Hypothalamus (tissue), 51 donors: ENCODE measurements at places on chromosomes 4 and X.

DNA sequence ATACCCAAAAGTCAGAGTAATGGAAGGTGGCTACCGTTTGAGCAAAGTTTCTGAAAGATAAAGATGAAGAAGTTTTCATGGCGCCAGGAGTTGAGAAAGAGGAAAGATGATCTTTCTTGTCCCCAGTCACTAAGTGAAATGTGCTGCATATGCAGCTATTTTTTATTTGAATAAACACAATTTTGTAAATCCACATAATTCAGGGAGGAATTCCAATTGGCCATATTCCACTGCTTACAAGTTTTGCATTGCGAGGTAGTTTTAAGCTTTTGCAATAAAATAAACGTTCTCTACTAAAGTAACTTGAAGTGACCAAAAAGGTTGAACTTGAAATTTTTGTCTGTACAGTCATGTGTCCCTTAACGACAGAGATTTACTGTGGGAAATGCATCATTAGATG is 139.3 kb upstream of the VCX2 start:
- DNase-seq: no peak

- no peak for DNase-seq
Measured at GRCh38 chrX:13750204-13750603, 15.7 kb downstream of the OFD1 start.

- DNase-seq: no peak
Measured at GRCh38 chr4:84492737-84493091, 6.4 kb downstream of the NKX6-1 start.

GRCh38 chrX:20500171-20500865 is 233.6 kb upstream of the RPS6KA3 start:
- no peak for DNase-seq

DNA sequence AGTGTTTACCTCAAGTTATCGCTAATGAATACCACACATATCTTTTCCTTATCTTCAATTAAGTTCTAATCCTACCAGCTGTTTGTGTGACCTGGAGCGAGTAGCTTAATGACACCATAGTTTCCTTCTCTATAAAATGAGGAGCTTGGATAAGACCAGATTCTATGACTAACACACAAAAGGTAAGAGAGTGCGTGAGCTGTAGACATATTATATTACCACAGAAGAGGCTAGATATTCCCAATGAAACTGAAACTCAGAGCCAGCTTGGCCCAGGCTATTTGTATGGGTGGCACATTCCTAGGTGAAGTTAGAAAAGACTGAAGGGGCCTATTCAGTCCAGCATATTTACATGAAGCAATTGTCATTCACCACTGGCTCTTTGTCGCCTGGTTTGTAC is 30.2 kb downstream of the ASB5 start:
- no peak for DNase-seq

GRCh38 chrX:132068405-132068804 is 45.3 kb downstream of the STK26 start:
- DNase-seq: no peak

DNA sequence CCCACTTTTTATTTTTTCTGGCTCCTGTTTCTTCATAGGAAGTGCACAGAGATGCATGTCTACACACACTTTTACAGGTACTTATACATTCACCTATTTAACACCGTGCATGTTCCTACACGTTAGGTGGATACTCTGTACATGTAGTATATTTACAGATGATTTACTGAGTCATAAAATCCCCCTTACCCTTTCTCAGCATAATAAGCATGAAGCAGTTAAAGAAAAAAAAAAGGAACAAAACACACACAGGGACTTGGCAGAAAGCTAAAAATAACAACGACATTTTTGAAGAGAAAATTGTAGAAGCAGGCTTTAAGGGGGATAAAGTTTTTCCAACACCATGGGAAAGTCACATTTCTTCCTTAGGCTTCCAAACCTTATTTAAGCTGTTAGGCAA is 96.4 kb upstream of the IQCM start:
- DNase-seq: no peak

DNA sequence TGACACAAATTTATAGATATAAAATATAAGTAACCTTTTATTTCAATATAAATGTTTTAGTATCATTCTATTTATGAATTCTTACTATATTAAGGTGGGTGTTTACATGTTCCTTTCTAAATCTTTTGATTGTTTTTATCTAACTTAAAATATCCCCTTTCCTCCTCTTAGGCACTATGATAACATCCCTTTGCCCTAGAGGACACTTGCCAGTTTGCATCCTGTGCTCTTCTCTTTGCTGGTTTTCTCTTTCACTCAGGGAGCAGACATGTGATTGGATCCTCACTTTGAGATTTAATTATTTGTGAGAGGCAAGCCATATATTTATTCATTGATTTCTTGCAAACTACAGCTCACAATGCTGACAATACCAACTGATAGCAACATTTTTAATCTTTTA is 16.2 kb downstream of the LRIT3 start:
- no peak for DNase-seq

- no peak for DNase-seq
Measured at GRCh38 chr4:73520821-73521220, 39.3 kb downstream of the AFM start.

- DNase-seq: no peak
Measured at GRCh38 chrX:106917830-106918500, 2.2 kb upstream of the CLDN2 start.
